ENCODE measurements at places on chromosomes 1 and 21. TPM values are rescaled to one million over a fixed set of nuclear protein-coding genes. Genes with fewer than 3 reads are reported as not detected.

The ZNF593OS gene
- not detected for total RNA-seq

The KCNN3 gene
- 1.3 TPM for total RNA-seq

The NTNG1 gene
- total RNA-seq: 2.3 TPM

The SLC44A5 gene
- total RNA-seq: 1.6 TPM

The RSPH1 gene
- 0.30 TPM for total RNA-seq

The SH2D5 gene
- total RNA-seq: 13.8 TPM

The TMPRSS2 gene
- total RNA-seq: 8.5 TPM

The MPZ gene
- 3.2 TPM for total RNA-seq

DNA sequence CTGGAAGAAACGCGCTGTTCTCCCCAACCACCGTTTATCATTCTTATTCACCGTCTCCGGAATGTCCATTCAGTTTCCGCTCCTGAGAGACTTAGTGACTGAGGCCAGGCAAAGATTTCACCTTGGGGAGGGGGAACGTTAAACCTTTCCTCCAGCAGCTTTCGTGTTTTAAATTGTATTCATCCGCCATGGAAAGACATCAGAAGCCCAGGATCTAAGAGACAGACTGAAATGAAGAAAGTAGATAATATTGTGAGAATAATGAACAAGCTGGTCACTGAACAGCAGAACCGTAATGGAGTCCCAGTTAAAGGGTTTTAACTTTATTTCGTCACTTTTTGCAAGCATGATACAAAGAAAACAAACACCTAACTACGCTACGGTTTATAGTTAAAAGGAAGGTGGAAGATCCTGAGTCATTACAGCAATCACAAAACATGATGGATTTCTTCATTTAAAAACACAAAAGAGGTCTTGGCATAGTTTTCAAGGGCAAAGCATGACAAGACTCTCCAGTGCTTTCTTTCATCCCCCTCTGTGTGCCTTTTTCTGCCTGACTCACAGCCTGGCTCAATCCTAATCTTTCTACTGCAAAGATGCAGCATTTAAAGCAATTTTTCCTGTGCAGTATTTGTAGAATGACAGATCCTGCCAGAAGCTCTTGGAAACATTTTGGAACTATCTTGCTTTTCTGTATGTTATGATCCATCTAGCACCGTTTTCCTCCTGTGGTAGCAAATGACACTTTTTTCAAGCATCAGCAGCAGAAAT is 722 bp upstream of the SLC19A2 start:
- DNase-seq: no peak
- H3K4me1 ChIP-seq: peaks cover 54% of the 10 kb centered on the region
- H3K27ac ChIP-seq: peak overlapping the region; percentile 98

DNA sequence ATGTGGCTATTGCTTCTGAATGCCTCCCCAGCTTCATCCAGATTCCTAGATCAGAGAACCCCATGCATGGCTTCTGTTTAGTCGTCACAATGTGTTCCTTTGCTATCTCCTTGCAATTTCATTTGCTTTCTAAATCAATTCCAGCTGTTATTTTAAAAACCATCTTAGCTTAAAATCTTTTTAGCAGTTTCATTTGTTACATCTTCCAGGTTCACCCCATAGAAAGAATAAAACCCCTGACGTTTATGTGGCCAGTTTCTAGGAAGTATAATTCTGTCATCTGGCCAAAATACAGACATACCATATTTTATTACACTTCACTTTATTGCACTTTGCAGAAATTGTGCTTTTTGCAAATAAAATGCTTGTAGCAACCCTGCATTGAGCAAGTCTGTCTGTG is 278.4 kb downstream of the PTPRC start:
- H3K36me3 ChIP-seq: no peaks in the 10 kb centered on the region
- H3K4me3 ChIP-seq: no peak overlapping the region
- H3K4me1 ChIP-seq: peaks cover 12% of the 10 kb centered on the region
- DNase-seq: no peak
- no peak overlapping the region for H3K27ac ChIP-seq

DNA sequence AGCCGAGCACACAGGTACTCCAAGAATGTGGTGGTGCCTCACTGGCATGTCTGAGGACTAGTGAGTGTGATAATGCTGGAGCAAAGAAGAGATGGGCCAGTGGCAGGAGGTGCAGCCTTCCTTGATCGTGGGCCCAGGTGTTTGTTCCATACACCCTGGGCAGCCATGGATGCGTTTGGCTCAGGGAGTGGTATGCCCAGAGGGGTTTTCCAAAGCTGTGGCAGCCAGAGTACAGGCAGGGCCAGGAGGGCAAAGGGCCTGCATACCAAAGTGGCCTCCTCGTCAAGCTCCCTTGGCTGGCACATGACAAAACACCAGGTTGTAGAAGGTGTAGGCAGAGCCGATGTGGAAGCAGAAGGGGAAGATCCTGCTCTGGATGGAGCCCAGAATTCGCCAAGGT is 19.0 kb downstream of the PARS2 start:
- H3K4me1 ChIP-seq: no peaks in the 10 kb centered on the region
- DNase-seq: no peak
- H3K4me3 ChIP-seq: no peak overlapping the region
- no peaks in the 10 kb centered on the region for H3K27me3 ChIP-seq
- H3K36me3 ChIP-seq: peaks cover 15% of the 10 kb centered on the region

DNA sequence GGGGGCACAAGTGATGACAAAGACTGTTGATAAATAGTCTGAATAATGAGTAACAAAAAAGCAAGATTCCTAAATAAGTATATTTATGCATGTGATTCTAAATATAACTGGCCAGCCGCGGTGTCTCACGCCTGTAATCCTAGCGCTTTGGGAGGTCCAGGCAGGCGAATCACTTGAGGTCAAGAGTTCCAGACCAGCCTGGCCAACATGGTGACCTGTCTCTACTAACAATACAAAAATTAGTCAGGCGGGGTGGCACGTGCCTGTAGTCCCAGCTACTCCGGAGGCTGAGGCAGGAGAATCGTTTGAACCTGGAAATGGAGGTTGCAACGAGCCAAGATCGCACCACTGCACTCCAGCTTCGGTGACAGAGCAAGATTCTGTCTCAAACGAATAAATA is 161.5 kb downstream of the TOMM20 start:
- H3K27ac ChIP-seq: no peak overlapping the region
- no peaks in the 10 kb centered on the region for H3K36me3 ChIP-seq
- peaks cover 40% of the 10 kb centered on the region for H3K4me1 ChIP-seq
- no peak overlapping the region for H3K4me3 ChIP-seq
- no peak for DNase-seq
- H3K27me3 ChIP-seq: peaks cover 11% of the 10 kb centered on the region

DNA sequence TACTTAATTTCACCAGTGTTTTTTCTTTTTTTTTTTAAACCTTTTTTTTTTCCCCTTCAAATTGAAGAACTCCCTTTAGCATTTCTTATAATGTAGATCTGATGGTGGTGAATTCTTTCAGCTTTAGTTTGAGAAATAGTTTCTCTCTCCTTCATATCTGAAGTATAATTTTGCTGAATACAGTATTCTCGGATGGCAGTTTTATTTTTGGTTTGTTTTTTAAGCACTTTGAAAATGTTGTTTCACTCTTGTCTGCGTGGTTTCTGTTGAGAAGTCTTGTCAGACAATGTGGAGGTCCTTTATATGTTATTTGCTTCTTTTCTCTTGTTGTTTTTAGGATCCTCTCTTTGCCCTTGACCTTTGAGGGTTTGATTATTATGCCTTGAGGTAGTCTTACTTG is 135.1 kb downstream of the RPS6KC1 start:
- peaks cover 23% of the 10 kb centered on the region for H3K36me3 ChIP-seq
- no peaks in the 10 kb centered on the region for H3K27me3 ChIP-seq
- no peaks in the 10 kb centered on the region for H3K4me1 ChIP-seq
- no peak overlapping the region for H3K4me3 ChIP-seq

- H3K36me3 ChIP-seq: peaks cover 7% of the 10 kb centered on the region
- peaks cover 22% of the 10 kb centered on the region for H3K4me1 ChIP-seq
- peak overlapping the region; percentile 78 for H3K4me3 ChIP-seq
- DNase-seq: no peak
- H3K27me3 ChIP-seq: peaks cover 15% of the 10 kb centered on the region
- H3K27ac ChIP-seq: no peak overlapping the region
Measured at GRCh38 chr1:121517586-121518230, 332.9 kb downstream of the SRGAP2C start.

DNA sequence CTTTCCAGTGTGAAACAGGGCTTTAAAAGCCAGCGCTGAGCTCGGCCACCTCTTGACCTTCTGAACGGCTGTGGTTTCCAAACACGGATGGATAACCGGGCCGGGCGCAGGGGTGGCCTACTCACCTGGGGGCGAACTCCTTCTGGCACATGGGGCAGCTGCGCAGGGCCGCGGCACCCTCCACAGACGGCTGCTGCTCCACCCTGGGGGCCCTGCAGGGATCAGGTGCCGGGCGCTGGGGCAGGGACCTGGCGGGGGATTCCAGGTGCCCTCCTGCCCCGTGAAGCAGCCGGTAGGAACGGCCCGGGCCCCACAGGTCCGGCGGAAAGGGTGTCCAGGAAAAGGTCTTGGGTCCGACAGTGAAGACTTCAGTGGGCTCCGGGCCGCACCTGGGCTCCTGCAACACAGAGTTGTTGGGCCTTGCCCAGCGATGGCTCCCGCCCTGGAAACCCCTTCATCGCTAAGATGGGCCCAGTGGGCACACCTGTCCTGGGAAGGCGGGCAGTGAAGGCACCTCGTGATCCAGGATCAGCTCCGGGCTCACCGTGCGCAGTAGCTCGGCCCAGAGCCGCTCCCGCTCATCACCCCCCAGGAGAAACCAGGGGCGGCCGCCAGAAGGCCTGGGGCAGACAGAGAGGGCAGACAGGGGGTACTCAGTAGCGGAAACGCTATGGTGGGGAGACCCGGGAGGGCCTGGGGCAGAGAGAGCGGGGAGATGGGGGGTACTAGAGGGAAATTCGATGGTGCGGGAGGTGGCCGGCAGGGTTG is 874 bp downstream of the FAAP20 start:
- H3K4me3 ChIP-seq: peak overlapping the region; percentile 74
- H3K27me3 ChIP-seq: no peaks in the 10 kb centered on the region
- peaks cover 2% of the 10 kb centered on the region for H3K36me3 ChIP-seq
- DNase-seq: no peak
- no peak overlapping the region for H3K27ac ChIP-seq

DNA sequence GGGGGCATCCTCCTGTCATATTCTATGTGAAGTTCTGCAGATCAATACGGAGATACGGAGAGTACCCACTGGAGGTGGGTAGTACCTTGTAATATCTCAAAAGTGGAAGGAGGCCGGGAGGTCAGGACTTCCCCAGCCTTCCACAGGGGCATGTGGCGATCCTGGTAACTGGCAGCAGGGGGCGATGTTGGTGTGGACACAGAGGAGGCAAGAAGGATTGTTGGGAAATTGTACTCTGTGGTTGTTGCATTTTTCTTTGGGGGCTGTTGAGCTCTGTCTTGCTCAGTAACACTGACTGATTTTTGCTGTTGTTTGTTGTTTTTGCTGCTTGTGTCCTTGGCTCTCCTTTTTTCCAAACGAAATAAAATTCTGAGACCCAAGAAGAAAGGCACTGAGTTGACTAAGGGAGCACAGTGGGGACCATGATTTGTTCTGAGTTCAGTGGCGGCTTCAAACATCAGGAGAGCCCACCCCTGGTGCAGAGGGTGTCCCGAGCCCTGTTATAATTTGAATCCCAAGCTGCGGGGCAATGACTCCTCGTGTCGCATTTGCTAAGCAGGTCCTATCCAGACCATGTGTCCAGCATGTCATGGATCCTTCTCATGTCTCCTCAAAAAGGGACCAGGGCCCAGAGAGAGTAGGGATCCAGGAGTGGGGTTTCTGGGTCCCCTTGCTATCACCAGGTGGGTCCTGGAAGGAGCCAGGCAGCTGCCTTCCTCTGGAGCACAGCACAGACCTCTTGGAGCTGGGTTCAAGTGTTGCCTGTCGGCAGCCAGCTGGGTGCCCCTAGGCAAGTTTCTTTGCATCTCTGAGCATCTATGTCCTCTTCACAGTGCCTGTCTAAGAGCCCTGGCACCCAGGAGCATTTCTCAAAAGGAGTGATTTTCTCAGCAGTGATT is 22.8 kb downstream of the LHX4 start:
- peak; percentile 92 for DNase-seq
- H3K27me3 ChIP-seq: no peaks in the 10 kb centered on the region
- no peak overlapping the region for H3K4me3 ChIP-seq
- peaks cover 4% of the 10 kb centered on the region for H3K36me3 ChIP-seq

DNA sequence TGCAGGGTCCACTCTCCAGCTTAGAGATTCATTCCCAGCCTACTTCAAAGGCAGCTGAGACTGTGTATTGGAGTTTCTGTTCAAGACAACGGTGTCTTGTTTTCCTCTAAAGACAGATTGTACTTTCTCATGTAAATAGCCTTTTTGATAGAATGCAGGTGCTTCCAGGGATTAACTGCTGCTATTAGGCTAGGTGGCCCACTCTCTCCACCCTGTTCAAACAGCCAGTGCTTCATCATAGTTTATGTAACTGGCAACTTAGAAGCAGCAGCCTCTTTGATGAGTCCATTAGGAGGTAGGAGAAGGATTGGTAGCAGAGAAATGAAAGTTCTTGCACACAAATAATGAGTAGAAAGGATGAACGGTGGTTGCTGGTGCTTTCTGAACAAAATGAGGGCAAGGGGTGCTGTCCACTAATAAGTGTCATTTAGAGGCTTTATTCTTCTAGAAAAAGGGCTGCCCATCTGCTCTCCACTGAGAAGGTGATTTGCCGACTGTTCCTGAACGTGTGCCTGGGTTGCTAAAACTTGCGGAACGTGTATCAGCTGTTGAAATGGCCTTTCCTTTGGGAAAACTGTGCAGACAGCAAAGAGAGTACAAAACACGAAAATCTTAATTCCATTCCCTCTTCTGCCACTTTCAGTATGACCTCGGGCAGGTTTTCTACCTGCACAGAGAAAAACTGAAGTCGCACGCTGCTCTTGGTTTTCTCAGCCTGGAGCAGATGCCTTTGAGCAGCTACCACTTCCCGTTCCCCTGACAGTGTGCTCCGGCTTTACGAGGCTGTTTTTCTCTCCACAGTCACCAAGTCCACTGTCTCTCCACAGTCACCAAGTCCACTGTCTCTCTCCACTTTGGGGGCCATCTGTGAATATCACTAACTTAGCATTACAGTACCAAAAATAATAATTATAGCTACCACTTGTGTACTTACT is 228.9 kb downstream of the KIF26B start:
- H3K27me3 ChIP-seq: no peaks in the 10 kb centered on the region
- H3K4me3 ChIP-seq: no peak overlapping the region
- H3K4me1 ChIP-seq: peaks cover 35% of the 10 kb centered on the region
- H3K36me3 ChIP-seq: no peaks in the 10 kb centered on the region
- DNase-seq: no peak
- H3K27ac ChIP-seq: peak overlapping the region; percentile 38

GRCh38 chr1:88983791-88984559 is 8.5 kb downstream of the KYAT3 start:
- H3K4me3 ChIP-seq: no peak overlapping the region
- DNase-seq: no peak
- H3K4me1 ChIP-seq: peaks cover 19% of the 10 kb centered on the region
- H3K27me3 ChIP-seq: no peaks in the 10 kb centered on the region

DNA sequence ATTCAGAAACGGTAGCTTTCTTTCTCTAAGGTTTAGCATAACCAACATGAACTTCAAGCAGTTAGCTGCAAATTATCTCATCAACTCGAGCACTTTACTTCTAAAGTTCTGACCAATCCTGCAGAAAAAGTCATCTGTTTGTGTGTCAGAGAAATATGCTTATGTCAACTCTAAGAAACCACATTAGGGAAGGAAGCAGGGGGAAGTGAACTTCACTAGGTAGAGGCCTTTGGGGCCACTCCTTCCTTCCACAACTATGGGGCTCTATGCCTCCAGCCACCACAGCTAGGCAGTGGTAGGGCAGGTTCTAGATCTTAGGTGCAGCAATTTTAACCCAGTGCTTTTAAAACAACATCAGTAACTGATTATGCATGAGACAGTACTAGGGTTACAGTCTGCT is 375.9 kb downstream of the DSCAM start:
- H3K27me3 ChIP-seq: no peaks in the 10 kb centered on the region
- H3K4me3 ChIP-seq: no peak overlapping the region
- no peaks in the 10 kb centered on the region for H3K4me1 ChIP-seq
